ENCODE measurements at places on chromosomes 11 and 22. TPM values are rescaled to one million over a fixed set of nuclear protein-coding genes. Genes with fewer than 3 reads are reported as not detected.

GRCh38 chr11:2525941-2526807 lies 81.4 kb downstream of the KCNQ1 start:
- DNase-seq, result peak; percentile 5

GRCh38 chr22:47128622-47129215 lies 366.3 kb downstream of the TBC1D22A start:
- DNase-seq, result peak; percentile 5

- no peak for DNase-seq
These were observed 450.5 kb upstream of the DDI1 start for GRCh38 chr11:103585911-103586310.

DNA sequence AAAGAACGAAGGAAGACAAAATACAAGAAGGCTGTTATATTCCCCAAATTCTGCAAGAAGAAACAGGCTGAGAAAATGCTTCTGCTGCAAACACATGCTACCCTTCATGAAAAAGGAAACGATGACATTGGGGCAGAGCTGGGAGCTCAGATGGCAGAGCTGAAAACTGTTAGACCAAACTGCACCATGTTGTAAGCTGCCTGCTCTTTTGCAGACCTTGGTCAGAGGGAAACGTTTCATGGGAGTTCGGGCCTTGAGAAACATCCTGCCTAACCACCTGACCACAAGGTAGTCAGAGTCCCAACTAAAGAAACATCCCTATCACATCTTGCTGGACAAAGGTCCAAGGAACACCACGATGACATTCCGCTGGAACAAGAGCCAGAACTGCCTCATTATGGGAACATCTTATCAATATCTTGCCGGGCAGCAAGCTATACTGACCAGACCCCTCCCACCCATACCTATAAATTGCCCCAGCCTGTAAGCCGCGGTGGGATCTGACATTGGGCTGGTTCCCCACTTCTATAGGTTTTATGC lies 110.7 kb upstream of the CTSC start:
- DNase-seq, result no peak

- no peak for DNase-seq
These were observed 8.4 kb upstream of the ALG8 start for GRCh38 chr11:78147807-78148206.

GRCh38 chr11:23573429-23573828 lies 713.2 kb upstream of the CCDC179 start:
- no peak for DNase-seq

DNA sequence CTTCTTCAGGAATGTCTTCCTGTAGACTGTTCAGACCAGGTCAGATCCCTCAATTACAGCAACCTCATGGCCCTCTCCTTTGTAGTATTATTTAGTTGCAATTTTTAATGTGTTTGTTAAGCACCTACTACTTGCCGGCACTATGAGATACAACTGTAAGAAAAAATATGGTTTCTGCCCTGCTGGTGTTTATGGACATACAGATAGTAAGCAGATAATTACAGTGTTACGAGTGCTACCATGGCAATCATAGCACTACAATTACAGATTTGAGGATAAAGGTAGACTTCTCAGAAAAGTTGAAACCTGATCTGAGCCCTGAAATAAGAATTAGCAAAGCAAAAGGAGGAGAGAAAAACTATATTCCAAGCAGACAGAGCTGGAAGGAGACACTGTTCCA lies 2.8 kb downstream of the LRRC51 start:
- no peak for DNase-seq

DNA sequence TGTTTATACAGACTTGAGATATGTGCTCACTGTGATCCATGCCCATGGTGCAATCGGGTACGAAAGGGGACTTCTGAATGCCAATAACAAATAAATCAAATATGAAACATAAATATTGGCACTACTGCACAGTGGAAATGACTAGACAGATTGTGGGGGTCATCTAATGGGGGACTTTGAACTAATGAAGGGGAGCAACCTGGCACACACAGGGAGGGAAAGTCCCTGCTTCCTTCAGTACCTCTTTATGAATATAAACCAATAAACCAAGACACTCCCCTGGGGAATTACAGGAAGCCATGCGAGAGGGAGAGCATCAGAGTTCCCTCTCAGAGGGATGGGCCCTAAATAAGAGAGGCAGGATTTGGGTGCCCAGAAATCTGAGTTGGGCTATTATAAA lies 21.1 kb downstream of the MIF start:
- no peak for DNase-seq

- DNase-seq, result peak; percentile 53
These were observed 3.1 kb downstream of the CERK start for GRCh38 chr22:46734830-46735453.

DNA sequence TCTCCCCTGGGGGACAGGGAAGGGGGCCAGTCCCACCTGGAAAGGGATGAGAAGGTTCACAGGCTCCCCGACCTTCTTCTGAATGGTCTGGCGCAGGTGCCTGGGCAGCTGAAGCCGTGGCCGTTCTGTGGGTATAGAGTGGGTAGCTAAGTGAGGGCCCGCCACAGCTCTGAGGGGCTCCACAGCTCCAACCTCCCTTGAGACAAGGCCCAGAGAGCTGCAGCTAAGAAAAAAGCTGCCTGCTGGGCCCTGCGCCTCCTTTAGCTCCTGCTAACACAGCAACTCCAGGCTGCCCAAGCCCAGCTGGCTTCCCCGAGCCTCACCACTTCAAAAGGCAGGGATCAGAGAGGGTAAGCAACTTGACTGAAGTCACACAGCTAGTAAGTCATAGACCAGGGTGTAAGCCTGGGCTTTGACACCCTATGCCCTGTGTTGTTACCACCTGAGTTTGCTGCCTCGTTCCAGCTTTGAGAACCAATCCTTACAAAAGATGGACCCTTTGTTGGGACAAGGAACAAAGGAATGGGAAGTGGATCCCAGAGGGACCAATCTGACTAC lies 18.5 kb downstream of the MYBPC3 start:
- no peak for DNase-seq

- DNase-seq, result no peak
These were observed 33.2 kb upstream of the FBLN1 start for GRCh38 chr22:45469281-45470073.

DNA sequence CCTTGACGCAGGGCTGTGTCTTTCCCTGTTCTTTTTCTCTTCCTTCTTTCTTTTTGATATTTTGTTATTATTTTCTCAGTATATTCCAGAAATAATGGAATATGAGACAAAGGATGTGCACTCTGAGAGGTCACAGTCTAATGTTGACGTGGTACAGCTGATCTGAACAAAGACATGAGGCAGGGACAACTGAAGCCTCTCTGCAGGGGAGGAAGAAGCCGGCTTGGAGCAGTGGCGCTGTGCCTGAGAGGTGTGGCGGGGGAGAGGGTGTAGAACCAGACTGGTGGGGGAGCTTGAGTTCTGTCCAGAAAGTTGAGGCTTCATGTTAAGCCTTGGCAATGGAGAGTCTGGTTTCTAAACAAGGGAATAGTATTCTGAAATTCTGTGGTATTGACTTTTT lies 34.7 kb downstream of the ADAMTS15 start:
- no peak for DNase-seq

DNA sequence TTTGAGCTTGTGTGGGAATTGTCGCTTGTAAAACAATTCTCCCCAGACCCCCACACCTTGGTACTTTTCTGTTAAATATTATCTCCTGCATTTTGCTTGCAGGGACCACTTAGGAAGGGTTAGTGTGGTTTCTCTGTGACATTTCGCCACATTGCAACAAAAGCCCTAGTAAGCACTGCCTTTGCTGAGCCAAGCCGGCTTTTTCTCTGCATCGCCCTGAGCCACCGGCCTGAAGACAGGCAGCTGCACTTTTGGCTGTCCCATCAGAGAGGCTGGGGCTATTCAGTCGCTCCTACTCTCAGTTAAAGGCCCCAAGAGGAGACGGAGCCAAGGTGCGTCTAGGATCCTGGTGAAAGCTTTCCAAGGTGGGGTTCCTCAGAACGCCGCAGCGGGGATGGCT lies 5.7 kb downstream of the MPPED1 start:
- no peak for DNase-seq

GRCh38 chr11:109121173-109121932 lies 300.6 kb upstream of the C11orf87 start:
- no peak for DNase-seq

DNA sequence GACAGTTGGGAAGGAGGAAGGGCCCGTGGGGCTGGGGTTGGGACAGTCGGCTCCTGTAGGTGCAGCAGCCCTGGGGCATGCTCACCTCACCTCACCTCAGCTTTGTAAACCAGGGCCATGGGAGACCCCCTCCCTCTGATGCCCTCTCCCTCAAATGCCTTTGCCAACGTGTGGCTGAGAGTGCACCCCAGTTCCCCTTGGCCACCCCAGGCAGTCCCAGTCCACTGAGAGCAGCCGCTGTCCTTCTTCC lies 4.2 kb upstream of the NEAT1 start:
- DNase-seq, result no peak

Gene OLFML1
- total RNA-seq, result 3.6 TPM

Gene NRIP3
- total RNA-seq, result 2.1 TPM

Gene KCNJ1
- total RNA-seq, result not detected

Gene GSTP1
- total RNA-seq, result 454 TPM

Gene WNT11
- 23.4 TPM for total RNA-seq
